ENCODE measurements at places on chromosomes 2 and 18.

GRCh38 chr18:63022429-63023022, 297.0 kb downstream of the BCL2 start:
- DNase-seq = no peak

DNA sequence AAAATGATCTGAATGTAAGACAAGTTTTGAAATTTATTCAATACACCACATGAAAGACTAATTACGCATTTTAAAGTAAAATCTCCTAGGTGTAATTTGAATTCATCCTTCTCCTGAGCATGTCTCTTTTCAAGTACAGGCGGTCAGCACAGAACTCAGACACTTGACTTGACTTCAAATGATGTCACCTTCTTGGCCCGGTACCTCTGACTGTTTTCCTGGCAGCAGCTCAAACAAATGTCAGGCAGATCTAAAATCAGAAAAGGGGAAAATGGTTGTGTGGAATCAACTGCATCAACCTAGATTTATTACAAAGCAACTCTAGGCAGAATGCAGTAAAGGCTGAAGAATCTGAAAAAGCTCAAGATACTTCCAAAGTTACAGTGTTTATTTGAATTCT, 11.4 kb upstream of the PROKR1 start:
- no peak for DNase-seq

DNA sequence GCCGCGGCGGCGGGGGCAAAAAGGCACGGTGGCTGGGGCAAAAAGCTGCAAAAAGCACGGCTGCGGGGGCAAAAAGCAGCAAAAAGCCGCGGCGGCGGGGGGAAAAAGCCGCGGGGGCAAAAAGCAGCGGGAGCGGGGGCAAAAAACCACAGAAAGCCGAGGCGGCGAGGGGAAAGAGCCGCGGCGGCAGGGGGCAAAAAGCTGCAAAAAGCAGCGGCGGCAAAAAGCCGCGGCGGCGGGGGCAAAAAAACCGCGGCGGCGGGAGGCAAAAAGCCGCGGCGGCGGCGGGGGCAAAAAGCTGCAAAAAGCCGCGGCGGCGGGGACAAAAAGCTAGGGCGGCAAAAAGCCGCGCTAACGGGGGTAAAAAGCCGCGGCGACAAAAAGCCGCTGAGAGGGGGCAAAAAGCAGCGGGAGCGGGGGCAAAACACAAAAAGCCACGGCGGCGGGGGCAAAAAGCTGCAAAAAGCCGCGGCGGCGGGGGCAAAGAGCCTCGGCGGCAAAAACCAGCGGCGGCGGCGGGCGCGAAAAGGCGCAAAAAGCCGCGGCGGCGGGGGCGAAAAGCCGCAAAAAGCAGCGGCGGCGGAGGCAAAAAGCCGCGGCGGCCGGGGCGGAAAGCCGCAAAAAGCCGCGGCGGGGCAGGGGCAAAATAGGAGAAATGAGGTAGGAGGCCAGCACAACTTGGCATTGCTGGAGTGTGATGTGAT, 123.4 kb downstream of the ANKRD30BL start:
- DNase-seq = no peak

GRCh38 chr2:128306081-128306930, 12.4 kb downstream of the HS6ST1 start:
- DNase-seq = no peak

- DNase-seq = no peak
Observed at GRCh38 chr2:235956281-235956970, 211.8 kb downstream of the GBX2 start.

- no peak for DNase-seq
Observed at GRCh38 chr18:48308755-48309575, 100.2 kb downstream of the ZBTB7C start.

DNA sequence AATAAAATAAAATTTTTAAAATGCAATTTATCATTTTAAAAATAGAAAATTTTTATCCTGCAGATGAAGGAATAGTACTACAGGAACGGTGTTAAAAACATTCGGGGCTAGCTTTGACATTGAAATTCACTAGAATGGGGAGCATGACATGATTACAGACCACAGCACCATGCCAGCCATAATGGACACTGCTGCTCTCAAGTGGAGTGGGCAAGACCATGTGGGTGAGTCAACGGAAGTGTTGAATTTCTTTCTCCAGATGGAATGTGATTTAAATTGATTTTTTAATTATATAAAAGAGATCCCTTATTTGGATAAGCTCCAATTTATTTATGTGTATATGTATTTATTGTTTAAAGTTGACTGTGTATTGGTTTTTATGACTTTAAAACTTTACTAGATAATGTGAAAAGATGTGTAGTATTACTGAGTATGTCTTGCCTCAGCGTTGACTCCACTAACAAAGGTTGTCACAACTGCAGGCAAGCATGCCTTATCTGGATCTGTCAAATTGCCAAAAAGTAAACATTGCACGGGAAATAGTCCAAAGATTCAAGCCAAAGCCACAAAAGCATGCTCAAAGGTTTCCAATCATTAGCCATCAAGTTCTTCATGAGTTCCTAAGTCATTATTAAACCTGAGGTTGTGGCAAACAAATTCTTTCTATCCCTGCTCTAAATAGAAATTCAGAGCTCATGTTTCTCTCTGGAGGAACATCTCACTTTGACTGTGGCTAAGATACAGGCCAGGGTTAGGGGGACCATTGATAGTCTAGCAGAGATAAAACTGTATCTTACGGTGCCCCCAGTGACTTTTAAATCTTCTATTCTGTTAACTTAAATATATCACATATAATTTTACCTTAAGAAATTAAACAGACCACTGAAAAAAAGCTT, 536.9 kb downstream of the TMX3 start:
- DNase-seq = no peak

DNA sequence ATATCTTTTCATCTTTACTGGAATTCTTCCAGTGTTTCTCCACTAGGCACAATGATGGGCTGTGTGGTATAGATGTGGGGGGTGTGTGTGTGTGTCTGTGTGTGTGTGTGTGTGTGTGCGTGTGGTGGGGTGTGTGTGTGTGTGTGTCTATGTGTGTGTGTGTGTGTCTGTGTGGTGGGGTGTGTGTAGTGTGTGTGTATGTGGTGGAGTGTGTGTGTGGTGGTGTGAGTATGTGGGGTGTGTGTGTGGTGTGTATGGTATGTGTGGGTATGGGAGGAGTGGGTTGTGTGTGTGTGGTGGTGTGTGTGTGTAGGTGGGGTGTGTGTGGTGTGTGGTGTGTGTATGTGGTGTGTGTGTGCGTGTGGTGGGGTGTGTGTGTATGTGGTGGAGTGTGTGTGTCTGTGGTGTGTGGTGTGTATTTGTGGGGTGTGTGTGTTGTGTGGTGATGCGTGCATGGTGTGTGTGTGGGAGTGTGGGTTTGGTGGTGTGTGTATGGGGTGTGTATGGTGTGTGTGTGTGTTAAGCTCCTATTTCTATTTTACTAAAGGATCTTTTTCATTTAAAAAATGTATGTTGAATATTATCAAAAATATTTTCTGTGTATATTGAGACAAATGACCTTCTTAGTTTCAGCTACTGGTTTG, 84.2 kb downstream of the IRS1 start:
- no peak for DNase-seq

DNA sequence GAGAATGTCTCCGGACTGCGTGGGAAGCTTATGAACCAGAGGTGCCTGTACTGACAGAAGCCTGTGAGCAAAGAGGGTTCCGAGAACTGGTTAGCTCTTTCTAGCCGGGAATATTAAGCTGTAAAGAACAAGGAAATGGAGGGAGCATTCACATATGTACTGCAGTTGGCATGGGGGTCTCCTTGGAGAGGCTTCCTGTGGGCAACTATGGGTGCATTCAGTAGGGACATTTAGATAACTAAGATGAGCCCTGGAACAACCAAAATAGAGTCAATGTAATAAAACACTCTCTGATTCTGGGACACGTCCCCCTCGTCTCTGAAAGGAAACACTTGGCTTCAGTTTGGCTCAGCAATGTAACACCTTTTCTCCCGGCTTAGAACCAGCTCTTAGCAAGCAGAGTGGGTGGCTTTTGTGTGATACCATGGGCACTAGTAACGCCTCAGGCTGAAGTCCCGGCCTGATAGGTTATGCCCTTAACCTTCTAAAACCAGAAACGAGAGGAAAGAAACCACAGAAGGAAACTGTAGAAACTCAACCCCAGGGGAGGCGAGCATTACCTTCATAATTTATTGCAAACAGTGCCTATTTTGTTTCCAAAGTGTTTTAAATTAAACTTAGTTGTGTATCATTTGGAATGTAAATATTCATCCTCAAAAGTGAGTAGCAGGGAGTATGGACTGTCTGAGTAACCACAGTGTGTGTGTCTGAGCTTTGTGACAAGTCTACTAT, 48.8 kb upstream of the LPIN2 start:
- peak; percentile 54 for DNase-seq

DNA sequence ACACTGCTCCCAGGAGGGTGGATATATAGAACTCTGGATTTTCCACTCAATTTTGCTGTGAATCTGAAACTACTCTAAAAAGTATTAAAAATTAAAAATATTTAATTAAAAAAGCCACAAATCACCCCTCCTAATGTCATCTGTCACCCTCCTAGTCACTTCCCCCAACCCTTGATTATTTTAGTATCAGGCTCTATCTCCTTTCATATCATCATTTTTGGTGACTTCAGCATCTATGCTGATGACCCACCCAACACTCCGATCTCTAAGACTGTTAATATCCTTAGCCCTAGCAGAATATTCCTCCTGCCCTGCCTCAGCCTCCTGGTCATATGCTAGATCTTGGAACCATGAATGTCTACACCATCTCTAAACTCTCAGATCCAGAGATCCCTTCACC, 128.3 kb upstream of the SLC1A4 start:
- no peak for DNase-seq

DNA sequence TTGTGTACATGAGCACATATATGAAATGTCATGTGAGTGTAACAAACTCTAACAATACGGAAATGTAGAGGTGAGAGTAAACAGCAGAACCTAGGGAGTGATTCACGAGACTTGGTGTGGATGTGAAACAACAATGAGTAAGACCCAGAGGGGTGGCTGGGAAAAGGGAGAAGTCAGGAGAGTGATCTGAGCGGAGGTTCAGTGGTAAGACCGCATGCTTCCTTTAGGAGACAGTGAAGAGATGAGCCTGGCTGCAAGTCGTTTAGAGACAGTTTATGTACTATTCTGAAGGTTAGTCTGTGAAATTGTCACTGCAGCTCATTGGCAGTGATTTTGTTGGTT, 150.6 kb downstream of the PRPF40A start:
- no peak for DNase-seq

GRCh38 chr2:41540272-41540998, 507.4 kb upstream of the PKDCC start:
- no peak for DNase-seq

GRCh38 chr18:54647176-54647575, 56.1 kb downstream of the DYNAP start:
- DNase-seq = no peak

GRCh38 chr2:46284796-46285195, 12.4 kb upstream of the EPAS1 start:
- DNase-seq = no peak

DNA sequence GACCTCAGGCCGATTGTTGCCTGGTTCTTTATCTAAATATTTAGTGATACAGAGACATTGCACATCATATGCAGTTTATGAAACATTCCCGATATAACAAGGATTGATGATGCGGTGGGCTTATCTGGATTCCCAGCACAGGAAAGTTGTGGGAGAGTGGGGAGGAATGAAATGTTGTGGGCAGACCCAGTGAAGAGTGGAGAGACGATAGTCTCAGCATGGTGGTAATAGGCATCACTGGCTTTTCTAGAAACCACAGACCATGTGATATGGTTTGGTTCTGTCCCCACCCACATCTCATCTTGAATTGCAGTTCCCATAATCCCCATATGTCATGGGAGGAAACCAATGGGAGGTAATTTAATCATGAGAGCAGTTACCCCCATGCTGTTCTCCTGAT, 34.8 kb upstream of the RND3 start:
- DNase-seq = no peak

DNA sequence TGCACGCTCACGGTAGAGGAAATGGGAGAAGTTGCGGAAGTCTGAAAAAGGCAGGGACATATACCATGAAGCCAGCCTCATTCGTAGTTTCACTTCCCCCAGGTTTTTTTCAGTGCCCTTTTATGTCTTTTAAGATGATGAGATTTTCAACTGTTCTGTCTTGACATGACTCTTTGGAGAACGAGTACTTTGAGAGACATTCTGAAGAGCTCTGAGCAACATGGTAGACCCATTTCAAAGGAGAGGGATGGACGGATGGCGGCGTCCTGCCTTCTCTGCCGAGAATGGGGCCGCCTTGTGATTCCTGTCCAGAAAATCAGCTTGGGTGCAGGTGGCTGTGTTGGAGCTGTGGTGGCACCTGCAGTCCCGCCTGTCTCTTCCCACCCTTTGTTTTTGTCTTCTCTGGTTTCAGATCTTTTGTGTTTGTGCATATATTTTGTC, 41.7 kb downstream of the SH3BP4 start:
- no peak for DNase-seq

GRCh38 chr2:218396688-218397462, 2.8 kb upstream of the CTDSP1 start:
- DNase-seq = peak; percentile 83

DNA sequence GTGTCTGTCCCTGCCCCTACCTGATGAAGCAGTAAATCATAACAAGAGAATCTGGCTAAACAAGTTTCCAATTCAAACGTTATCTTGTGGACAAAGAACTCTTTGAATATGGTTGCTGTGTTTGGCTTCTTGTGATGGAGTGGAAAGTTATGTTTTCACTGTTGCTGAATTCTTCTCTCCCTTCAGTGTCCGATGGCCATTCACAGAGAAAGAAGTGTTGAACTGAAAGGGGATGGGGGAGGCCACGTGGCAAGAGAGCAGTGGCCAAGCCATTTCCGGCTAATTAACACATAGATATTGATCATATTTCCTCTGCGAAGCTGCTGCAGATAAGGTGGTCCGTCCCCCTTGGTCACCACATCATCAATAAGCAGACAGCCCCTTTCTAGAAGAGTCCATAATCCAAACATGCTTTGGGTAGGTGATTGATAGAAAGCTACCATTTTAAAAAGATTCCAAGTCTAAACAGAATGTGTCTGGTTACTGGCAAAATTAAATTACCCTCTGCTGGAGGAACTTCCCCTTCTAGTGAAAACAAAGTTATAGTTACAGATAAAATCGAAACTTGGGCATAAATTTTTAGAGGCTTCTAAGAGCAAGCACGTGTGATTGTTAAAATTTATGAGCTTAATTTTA, 36.9 kb upstream of the FZD7 start:
- DNase-seq = no peak

- peak; percentile 55 for DNase-seq
Observed at GRCh38 chr2:84970210-84970867, 622 bp upstream of the KCMF1 start.

DNA sequence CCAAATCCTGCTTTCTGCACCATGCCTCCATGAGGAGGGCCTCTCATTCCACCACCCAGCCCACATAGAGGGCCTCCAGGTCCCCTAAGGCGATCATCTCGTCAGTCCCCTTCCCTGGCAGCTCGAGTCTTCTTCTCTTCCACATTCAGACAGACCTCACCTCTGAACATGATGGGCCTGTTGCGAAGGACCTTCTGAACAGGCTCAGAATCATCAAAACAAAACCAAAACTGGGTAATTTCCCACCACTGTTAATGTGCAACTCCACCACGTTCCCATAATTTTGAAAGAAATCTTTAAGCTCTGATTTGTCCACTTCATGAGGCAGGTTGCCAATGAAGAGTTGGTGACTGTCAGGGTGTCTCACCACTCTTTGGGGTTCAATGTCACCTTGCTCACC, 20.4 kb downstream of the ZRANB3 start:
- no peak for DNase-seq

GRCh38 chr2:12641441-12641840, 75.3 kb upstream of the TRIB2 start:
- no peak for DNase-seq
